ENCODE measurements at places on chromosomes 13 and 19.

DNA sequence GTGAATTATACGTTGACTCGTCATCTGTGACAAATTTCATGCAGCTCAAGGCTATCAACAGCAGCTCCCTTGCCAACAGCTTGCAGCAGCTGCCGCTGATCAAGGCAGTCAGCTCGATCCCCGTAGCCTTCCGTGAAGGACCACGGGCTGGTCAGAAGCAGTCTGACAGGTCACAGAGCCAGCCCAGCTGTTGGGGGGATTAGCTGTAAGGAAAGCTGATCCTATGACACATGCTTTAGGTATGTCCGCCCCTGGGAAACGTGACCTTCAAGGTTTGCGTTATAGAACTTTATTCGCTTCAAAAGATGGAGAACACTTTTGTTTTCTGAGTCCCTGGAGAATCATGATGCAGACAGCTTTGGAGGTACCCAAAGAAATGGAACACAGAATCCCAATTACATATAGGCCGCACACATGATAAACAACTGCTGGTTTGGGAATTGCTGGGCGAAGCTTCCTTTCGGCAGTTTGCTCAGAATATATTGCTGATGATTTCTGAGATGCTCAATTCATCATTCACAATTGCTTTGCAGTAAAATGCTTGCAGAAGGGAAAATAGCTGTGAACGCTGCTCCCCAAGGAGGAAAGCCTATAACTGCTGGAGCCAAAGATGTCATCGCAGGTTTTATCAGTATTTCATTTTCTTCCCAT, 62.6 kb upstream of the USP29 start:
- no peak for DNase-seq

DNA sequence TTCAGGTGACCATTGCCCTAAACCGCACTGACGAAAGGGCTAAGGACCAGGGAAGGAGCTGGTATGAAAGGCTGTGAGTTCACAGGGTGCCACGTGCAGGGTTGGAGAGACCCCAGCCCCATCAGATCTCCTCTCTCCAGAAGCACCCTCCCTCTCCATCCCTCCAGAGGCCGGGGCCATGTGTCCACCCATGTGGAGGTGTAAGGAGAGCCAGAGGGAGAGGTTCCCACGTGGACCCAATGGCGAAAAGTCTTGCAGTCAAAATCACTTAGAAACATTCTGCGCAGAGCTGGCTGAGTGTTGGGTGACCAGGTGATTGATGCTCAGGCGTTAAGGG, 168.3 kb downstream of the COL4A1 start:
- DNase-seq, result no peak

DNA sequence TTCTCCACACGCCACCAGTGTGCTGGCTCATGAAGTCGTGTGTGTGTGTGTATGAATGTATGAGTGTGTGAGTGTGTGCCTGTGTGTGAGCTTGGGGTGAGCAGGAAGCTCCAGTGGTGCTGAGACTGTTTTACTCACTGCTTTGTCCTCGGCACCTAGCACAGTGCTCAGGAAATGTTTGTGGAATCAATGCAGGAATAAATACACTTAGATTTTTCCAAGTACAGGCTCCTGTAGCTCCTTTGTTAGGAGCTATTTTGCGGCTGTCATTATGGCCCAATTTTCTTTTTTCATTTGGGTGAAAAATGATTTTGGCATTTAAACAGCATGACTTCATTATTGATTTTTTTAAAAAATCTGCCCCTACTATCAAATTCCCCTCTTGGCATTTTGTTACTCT, 193.5 kb upstream of the KL start:
- DNase-seq, result no peak

- no peak for DNase-seq
Measured at GRCh38 chr19:30490760-30491159, 118.6 kb downstream of the ZNF536 start.

DNA sequence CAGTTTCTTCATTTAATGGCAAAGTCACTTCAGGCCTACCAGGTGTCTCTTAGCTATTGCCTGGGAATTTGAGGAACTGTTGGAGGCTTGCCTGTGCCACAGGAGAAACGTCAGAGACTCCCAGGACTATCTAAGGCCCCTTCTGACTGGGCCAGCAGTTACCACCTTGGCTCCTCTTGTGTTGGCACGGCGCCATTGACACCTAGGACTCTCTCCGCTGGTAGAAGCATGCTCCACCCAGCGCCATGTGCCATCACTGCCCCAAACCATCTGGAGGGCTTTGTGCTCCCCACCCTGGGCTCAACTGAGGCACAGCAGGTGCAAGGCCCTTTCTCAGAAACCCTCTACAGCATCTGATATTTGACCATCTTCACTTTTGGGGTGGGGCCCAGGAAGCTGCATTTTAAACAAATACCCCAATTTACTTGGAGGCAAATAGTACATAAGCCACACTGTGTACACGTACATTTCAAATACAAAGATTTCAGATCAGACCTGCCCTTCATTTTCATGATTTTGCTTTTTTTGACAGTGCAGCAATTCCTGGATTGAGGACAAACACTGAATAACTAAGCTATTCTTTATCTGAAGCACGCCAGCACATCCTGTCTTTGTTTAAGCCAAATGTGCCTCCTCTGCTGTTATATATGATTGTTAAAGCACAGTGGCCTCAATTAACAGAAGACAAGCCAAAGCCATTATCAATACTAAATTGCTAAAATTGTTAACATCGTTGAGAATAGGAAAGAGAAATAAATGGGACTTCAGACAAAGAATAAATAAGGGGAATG, 59.9 kb upstream of the TPP2 start:
- no peak for DNase-seq

DNA sequence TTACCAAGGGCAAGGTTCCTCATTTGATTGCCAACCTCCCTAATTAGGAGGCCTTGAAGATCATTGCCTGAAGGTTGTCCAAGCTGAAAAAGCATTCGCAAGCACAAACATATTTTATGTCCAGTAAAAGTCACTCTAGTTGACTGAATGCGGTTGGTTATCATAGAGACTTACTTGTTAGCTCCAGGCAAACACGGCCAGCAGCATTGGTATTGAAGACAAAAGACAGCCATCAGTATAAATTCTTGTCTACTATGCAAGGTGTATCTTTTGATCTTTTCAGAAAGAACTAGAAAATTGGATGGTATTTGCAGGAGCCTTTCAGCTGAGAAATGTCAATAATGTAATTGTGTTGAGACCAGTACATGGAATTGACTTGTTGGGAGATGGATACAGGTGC, 129.9 kb downstream of the GPC6 start:
- DNase-seq, result no peak

- no peak for DNase-seq
Measured at GRCh38 chr19:44841231-44841630, 4.9 kb upstream of the NECTIN2 start.

- DNase-seq, result no peak
Measured at GRCh38 chr13:95783747-95784146, 106.8 kb downstream of the DNAJC3 start.

DNA sequence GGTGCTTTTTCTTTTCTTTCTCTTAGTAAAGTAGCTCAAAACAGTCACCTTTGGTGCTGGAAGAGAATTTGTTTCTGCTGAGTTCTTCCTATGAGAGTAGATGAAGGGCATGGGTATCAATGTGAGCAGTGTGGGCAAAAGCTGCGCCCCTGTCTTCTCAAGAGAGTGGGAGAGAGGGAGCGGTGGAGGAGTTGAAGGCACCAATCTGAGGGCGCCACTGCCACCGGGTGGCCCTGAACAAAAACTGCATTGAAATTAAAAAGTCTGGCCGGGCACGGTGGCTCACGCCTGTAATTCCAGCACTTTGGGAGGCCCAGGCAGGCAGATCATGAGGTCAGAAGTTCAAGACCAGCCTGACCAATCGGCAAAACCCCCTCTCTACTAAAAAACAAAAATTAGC, 28.7 kb upstream of the EPHX3 start:
- DNase-seq, result no peak

- no peak for DNase-seq
Measured at GRCh38 chr13:30346789-30347167, 39.4 kb upstream of the KATNAL1 start.

- no peak for DNase-seq
Measured at GRCh38 chr13:20351281-20352022, 119.3 kb upstream of the GJB6 start.

DNA sequence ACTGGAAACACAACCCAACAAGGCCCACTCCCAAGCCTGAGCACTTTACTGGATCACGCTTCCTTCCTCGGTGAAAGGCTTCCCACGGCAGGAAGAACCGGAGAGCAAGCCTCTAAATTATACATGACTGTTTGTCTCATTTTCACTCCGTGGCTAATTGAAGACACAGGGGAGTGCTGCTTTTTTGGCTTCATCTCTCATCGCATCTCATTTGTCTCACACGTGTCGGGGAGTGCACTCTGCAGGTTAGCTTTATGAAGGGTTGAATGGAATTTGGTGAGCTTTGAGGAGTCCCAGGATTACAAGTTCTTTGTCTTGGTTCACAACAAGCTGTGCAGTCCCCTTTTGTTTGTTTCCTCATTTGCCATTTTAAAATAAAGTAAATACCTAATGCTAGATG, 544.6 kb downstream of the GPC6 start:
- DNase-seq, result no peak

- no peak for DNase-seq
Measured at GRCh38 chr19:51521781-51522180, 9.7 kb downstream of the SIGLEC6 start.

- no peak for DNase-seq
Measured at GRCh38 chr13:26601669-26602068, 44.2 kb downstream of the WASF3 start.

GRCh38 chr19:10226376-10227025, 4.6 kb downstream of the S1PR2 start:
- no peak for DNase-seq

GRCh38 chr19:38015761-38016160, 108.8 kb downstream of the SIPA1L3 start:
- DNase-seq, result no peak
